ENCODE measurements at places on chromosomes 5 and 9.

DNA sequence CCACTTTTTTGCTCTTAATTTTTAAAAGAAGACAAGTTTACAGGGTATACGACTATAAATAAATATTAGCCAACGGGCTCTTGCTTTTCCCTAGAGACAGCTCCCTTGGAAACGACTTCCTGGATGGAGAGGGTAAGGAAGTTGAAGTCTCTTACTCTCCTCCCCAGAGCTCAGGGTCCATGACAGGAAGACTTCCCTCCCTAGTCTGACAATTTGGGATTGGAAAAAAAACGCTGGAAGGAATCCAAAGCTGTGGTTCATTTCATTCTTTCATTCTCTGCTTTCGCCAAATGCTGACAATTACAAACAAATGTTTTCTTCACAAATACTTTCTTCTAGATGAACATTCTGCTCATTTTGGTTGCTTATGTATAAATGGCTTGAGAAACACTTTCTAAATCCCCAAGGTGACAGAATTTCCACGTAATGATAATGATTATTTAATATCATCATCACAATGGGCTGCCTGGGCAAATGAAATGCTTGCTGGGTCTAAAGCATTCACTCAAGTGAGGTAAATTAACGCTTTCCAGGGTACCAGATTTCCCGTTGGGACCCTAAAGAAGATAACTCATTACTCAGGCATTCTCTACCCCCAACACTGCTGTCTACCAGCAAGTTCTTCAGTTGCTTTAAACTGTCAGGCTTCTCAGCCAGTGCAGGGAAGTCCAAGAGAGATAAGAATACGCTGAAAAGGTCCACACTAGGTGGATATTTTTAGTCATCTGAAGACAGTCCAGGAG lies 139.8 kb upstream of the SLC30A5 start:
- DNase-seq, result no peak

DNA sequence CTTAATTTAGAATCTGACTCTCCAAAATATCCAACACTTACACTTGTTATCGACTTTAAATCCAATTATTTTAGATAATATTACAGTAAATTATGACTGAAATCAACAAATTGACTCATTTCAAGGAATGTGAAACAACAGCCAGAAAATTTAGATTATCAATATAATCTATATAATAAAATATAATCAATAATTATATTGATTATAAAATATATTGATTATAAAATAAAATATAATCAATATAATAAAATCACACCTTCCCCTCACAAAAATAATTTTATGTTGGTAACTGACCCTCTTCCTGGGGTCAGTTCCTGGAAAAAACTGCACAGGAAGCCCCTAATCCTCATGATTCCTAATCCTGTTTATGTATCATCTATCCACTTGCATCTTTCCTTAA lies 91.1 kb downstream of the CEMIP2 start:
- DNase-seq, result no peak

DNA sequence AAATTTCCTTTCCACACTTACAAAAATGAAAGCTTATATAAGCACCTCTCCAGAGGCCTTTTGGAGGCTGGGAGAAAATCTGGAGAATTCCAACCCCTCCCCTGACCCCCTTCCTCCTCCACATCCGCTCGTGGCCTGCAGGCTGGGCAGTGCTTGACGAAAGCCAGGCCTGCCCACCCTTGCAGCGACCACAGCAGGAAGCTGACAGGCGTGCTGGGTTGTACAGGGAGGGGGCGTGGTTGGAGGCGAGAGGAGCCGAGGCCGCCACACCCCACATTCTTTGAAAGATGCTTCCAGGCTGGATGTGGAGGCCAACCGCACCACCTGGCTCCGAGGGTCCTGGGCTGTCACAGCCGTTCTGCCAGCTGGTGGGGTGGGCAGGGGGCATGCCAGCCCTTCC lies 47.8 kb upstream of the IER5L start:
- no peak for DNase-seq

DNA sequence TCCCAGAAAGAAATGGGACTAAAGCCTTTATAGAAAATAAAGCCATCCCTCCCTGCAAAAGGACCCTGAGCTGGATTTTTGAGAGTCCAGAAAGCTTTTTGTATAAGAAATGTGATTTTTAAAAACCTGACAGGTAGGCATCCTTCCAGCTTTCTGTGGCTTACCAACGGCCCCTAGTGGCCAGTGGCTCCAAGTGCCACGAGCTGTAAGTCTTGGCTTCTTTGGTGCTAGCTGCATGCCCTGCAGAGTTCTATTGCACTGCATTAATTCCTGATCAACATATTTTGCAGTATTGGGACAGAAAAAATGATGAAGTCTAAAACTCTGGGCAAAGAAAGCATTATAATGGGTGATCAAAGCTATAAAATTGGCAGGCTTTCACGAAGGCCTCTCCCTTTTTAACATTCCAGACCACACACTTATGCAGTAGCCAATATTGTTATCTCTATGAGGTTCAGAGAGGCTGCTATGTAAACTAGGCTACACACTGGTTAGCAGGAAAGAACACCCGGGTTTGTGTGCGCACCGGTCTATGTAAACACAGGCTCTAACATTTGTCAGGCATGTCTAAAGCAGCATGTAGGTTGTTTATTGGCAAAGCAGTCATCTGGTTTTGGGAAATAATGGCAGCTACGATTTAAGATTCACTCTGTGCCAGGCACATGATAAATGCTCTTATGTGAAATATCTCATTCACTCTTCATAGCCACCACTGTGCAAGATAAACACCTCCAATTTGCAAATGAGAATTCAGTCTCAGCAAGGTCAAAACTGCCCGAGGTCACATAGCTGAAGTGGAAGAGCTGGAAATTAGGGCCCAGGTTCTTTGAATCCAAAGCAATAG lies 55.2 kb downstream of the NMUR2 start:
- peak; percentile 16 for DNase-seq

- no peak for DNase-seq
Measured at GRCh38 chr5:31408814-31409213, 123.1 kb downstream of the DROSHA start.

- no peak for DNase-seq
Measured at GRCh38 chr5:115375893-115376292, 79.4 kb upstream of the CCDC112 start.

GRCh38 chr9:127717766-127718165 lies 1.9 kb downstream of the TTC16 start:
- DNase-seq, result no peak

DNA sequence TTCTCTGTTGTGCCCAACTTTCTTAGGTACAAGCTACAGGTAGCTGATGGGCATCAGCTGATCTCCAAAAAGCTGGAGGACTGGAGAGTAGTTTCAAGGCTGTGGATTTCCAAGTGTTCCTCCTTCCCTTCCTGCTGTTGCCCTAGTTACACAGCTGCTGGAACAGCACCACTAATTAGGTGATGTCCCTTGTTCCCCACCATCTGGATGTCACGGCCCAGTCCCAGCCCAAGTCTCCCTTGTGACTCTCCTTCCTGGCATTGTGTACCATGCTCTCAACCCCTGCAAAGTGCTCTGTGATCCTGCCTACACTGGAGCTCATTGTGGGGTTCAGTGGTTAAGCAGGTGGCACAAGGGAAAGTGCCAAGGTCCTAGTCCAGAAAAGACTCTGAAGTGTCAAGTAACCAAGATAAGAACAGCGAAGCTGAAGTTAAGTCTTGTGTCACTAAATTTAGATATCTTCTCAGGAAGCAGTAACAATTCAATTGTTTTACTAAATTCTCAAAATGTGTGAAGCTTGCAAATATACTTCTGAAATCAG lies 604.5 kb downstream of the ISL1 start:
- DNase-seq, result no peak

DNA sequence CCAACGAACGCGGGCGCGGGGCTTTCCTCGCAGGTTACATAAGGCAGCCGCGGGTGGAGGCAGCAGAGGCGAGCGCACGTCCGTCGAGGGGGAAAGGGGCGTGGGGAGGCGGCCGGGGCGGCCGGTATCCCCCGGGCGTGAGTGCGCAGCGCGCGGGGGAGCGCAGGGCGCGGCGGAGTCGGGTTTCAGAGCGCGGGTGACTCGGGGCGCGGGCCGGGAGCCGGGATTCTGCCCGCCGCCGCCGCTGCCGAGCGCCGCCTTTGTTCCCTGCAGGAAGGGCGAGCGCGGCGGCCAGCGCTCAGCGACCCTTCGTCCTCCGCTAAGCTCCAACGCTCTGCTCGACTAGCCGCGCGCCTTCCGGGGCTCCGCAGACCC lies at the start of gene COL15A1:
TSS of gene COL15A1 (plus strand) at position 226 of the 375 bp plus-strand sequence. CDS start 155 bp downstream, outside the sequence.
- DNase-seq, result no peak

DNA sequence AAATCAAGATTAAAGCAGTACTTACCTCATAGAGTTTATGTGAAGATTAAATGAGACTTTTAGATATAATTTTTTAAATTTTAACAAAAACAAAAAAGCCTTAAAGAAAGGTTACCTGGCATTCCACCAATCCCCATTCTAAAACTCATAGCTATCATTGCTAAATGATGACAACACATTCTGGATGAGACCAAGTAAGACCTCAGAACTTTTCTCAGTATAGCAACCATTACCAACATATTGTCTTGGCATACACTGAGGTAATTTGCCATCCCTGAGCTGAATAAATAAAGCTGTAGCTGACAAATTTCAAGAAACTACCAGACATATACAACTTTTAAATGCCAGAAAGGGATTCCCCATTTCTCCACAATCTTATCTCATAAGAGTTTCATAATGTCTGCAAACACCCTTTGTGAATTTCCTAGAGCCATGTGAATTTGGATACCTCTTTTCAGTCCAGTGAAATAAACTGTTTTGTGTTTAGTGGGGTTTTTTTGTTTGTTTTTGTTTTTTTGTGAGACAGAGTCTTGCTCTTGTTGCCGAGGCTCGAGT lies 29.5 kb downstream of the RANBP3L start:
- no peak for DNase-seq

- no peak for DNase-seq
Measured at GRCh38 chr9:112283582-112284253, 49.7 kb downstream of the PTBP3 start.

GRCh38 chr5:59036274-59036961 lies 453.5 kb downstream of the RAB3C start:
- DNase-seq, result peak; percentile 50

DNA sequence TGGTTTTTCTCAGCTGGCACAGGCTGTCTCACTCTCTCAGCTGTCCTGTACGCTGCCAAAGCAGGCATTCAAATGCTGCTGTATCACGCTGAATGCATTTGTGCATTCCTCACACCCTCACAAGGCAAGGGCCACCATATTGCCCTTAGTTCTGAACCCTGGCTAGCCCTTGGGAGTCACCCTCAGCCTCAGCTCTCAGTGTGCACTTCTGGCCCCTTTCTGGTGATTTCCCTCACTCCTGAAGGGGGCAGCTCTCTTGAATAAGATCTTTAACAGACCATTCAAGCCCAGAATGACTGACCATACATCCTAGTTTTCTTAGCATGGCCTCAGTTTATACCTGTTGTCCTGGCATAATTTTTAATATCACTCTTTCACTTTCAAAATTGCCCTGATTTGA lies 84.3 kb downstream of the HTR1A start:
- no peak for DNase-seq

- DNase-seq, result no peak
Measured at GRCh38 chr9:111974092-111974681, 77.6 kb downstream of the UGCG start.

DNA sequence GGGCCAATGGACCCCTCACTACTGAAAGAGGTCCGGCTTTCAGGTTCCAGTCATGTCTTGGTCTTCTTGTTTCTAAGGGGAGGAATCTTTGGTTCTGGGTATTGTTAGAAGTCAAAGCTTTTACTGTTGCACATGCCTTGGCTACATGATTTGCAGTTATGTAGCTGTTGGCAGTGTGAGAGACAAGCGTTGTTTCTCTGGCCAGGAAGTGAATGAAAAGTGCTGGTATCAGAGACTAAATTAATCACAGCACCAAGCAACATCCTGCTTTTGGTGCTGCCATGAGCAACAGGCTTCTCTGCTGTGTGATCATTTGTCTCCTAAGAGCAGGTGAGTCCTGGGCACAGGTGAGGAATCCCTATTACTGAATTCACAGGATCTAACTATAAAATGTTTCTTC lies 100.1 kb upstream of the PRSS3 start:
- DNase-seq, result no peak

DNA sequence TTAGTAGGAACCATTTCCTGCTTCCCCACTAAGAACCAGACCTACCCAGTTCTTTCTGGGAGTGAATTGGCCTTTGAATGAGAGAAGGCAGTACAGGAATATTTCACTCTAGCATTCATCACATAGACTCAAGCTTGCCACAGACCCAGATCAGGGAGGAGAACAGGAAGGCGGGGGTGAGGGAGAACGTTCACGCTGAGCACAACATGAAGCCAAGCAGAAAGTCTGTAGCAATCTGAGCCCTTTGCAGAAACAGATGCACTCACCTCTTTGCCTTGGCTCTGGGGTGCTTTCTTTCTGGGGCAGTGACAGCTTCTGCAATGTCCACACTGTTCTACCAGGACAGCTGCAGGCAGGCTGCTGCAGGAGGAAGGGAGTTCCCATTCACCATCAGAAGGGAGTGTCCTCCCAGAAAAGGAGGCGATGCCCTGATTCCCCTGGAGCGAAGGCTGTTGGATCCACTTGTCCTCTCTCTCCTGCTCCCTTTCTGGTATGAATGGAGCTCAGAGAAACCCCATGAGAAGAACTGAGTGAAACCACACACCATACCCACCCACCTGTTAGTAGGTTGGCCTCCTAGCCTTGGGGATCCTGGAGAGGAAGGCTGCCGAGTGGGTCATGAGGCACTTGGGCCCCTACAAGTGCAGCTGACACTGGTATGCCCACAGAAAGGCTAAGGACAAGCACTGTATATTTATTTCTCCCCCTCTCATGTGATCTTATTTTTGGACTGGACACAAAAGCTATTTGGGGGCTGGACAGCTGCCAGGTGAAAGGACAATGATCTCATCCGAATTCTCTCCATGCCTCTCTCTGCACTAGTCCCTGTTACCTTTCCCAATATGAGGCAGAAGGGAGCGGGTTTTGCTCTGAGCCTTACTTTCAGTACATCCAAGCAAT lies 11.7 kb upstream of the FGF1 start:
- DNase-seq, result no peak

DNA sequence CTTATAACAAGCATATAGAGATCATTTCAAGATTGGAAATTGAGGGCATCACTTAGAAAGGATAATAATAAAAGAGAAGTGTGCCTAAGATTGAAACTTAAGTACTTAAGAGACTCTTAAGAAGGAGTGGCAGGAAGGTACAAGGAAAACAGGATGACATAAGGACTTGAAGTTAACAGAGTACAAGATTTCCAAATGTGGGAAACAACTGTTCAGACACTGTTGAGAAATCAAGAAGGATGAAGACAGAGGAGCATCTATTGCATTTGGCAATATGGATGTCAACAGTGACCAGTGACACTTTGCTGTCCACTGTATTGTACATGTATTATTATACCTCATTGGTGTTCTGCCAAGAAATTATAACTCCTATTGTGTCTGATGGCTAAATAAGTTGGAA lies 157.8 kb upstream of the PTGER4 start:
- peak; percentile 26 for DNase-seq

All from HL-60 (cell line).